GM06990 (cell line): ENCODE measurements at places on chromosomes 1 and 21.

GRCh38 chr1:2432441-2432844 is 20.1 kb upstream of the PEX10 start:
- no peak for DNase-seq

GRCh38 chr1:150178548-150178947 is 28.8 kb downstream of the PLEKHO1 start:
- DNase-seq, result no peak

DNA sequence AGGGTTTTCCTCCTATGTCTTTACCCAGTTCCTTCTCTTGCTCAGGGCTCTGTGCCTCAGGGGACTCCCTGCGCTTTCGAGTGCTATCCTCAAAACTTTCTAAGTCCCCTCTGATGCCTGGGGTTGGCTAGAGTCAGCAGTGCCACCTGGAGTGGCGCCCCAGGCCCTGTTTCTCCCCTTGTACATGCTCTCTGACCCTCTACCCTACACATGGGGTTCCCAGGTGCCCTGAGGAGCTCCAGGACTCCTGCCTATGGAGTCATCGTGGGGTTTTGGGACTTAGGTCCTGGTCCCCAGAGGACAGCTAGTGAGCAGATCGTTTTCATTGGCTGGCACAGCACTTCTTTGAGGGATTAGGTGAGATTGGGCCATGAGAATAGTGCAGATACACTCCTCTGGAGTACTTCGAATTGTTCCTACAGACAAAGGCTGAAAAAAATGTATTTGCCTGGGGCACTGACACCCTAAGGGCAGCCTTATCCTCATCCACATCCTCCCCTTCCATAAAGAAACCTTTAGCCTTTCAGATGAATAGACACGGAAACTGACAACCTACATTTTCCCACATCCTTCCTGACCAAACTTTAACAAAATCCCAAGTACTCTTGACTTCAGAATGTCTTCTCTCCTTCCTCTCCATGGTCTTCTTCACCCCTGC is 41.5 kb downstream of the LGR6 start:
- DNase-seq, result no peak

DNA sequence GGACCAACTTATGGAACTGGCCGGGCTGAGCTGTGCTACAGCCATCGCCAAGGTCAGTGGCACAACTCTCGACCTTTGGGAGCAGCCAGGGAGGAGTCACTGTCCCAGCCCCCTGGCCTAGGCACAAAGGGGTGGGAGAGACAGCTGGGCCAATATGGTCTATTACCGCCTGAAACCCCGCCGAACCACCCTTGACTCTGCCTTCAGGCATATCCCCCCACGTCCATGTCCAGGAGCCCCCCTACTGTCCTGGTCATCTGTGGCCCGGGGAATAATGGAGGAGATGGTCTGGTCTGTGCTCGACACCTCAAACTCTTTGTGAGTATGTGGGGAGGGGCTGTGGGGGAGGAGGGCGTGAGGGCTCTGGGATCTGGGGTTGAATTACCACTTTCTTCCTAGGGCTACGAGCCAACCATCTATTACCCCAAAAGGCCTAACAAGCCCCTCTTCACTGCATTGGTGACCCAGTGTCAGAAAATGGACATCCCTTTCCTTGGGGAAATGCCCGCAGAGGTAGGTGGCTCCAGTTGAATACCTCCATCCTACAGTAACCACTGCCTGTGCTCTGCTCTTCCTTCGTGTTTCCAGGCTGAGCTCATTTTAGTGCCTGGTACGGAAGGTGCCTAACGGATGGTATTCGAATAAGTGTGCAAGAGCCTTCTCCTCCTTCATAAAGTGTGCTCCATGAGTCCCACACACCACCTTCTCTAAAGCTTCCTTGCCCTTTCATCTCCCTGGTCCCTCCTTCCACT is 758 bp downstream of the NAXE start:
- DNase-seq, result no peak
